ENCODE measurements at places on chromosomes 6 and 20.

- no peak for DNase-seq
These were observed 28.6 kb upstream of the ARFGEF2 start for GRCh38 chr20:48892891-48893290.

DNA sequence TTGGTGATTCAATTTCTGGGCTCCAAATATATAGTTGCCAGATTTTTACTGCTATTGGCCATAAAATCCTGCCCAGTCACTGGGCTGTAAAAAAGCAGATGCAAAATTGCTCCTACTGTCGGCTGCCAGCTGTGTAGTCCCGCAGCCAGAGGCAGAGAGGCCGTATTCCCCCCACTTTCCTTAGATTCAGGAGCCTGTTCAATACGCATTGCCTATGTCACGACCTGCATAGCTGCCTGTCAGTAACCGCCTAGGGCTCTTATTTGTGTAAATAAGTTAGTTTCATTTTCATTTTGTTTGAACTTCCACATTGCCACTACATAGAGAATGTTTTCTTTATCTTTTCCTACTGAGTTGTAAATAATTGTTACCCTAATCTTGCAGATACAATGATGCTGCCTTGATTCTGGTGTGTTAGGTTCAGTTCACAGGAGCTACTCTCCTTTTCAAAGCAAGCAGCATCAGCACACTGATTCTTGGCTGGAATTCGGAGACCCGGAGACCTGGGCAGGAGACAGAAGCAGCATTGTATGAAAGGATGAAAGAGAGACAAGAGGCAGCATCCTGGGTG, 46.0 kb upstream of the UST start:
- DNase-seq = no peak

DNA sequence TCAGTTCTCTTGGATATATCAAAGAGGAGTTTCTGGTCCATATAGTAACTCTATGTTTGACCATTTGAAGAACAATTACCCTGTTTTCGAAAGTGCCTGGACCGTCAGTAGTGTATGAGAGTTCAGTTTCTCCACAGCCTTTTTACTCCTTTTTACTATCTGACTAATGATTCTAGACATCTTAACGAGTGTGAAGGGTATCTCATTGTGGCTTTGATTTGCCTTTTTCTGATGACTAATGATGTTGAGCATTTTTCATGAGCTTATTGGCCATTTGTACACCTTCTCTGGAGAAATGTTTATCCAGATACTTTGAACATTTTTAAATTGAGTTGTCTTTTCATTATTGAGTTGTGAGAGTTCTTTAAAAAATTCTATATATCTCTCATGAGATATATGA, 114.9 kb upstream of the ATXN1 start:
- no peak for DNase-seq

DNA sequence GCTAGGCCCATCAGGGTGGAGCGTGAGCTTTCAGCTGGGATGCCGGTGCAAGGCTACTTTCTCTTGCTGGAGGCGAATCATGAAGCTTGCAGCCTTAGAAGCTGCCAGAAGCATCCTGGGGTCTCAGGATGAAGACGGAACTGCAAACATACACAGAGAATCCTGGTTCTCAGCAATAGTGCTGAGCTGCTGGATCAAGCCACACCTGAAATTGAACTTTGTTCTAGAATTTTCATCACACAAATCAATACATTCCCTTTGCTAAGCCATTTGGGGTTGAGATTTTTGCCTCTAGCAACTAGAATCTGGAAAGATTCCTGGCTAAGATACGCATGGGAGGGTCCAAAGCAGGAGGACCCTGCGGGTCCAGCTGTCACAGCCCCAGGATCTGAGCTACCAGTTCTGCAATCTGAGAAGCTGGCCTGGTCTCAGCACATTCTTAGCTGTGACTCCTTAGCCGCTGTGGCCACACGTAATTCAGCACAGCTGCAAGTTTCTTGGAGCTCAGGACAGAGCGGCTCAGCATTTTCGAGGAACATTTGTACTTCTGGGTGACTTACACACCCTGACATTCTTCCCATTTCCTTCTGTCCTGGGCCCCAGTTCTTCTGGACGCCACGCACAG, 6.6 kb upstream of the ARFGAP1 start:
- no peak for DNase-seq

- no peak for DNase-seq
These were observed 12.5 kb downstream of the SLC18B1 start for GRCh38 chr6:132785936-132786335.

DNA sequence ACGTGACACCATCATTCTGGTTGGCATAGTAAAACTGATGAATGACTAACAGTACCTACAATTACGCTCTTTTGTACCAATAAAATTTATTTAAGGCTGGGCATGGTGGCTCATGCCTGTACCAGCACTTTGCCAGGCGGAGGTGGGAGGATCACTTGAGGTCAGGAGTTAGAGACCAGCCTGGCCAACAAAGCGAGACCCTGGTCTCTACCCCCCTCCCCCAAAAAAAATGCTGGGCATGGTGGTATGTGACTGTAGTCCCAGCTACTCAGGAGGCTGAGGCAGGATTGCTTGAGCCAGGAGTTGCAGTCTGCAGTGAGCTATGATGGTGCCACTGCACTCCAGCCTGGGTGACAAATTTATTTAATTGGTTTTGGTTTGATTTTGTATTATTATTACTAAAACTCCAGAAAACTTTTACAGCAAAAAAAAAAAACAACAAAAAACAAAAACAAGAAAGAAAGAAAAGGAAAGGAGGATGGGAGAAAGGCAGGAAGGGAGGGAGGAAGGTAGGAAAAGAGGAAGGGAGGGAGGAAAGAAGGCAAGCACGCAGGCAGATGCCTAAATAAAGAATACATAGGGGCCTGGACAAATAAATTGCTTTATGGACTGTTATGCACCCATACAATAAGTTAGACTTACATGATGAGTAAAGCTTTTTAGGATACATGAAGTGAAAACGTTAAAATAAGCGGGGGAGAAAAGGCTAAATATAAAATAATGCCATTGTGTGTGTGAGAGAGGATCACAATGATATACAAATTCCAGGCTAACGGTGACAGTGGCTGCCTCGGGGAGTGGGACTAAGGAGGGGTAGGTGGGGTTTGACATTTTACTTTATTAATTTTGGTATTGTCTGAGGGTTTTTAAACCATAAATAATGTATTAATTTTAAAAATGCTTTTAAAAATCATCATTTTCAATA, 682 bp upstream of the ZSCAN9 start:
- DNase-seq = no peak

DNA sequence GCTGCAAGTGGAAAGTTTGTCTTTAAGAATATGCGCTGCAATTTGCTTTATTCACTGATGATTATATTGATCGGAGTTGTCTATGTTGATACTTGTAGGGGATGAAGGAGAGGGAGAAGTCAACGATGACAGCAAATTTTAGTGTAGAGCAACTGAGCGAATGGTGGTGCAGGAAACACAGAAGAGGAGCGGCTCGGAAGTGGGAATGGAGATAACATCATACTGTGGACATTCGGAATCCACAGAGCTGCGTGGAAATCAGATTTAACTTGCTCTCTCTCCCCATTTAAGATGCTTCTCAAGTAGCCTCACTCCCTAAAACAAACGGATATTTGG, 722 bp upstream of the TMEM14B start:
- no peak for DNase-seq

DNA sequence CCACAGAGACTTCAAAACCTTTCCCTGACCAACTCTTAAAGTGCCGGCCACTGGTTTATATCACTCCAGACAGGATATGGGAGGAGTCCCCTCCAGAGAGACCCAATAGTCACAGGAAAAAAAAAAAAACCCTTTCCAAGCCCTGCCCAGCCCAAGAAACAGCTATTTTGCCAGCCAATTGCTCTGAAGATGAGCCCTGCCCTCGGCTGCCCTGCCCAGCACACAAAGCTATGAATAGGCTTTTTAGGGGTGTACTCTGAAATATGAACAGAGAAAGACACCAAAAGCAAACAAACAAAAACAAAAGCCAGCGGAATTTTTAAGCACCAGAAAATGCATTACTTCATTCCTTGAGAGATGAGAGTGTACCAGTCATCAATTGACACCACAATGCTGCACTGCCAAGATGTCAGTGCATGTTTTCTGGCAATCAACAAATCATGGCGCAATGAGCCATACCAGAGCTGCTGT, 275.1 kb downstream of the C6orf118 start:
- no peak for DNase-seq

DNA sequence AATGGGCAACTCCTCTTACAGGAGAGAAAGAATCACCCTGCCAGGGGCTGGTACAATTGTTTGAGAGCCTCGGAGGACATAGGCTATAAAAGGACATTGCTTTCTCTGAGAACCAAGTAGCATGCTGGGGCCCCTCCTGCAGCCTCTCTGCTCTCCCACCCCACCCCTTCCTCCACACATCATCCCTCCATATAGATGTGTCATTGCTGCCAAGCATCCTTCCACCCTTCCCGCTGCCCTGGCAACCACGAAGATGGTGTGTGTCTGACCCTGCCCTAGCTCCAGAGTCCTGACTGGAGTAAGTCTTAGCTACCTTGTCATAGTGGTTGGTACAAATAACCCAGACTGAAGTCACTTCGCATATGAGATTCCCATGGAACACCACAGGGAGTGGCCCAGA, 129.7 kb downstream of the SNX5 start:
- DNase-seq = no peak

DNA sequence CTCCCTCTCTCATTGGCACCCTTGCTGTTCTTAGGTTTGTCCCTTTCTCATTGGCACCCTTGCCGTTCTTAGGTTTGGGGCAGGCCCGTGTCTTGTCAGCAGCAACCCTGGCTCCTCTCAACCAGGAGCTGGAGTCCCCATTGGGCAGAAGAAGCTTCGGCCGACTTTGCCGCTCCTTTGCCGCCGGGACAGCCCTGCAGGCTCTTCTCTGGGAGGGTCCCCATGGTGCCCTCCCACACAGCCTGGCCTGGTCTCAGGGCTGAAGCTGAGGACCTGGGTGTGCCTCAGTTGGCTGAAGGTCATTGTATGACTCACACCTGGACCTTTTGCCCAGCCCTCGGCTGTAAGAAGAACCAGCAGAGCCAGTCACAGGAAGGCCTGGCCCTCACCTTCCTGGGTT, 59.6 kb downstream of the PPP1R14C start:
- DNase-seq = no peak

All from activated CD8-positive, alpha-beta memory T cell treated with anti-CD3 and anti-CD28 coated beads for 48 hours (primary cell).